Heart left ventricle (tissue), 16 donors: ENCODE measurements at places on chromosomes 1 and 21. TPM values are rescaled to one million over a fixed set of nuclear protein-coding genes. Genes with fewer than 3 reads are reported as not detected.

ATP1A2 gene
- polyA plus RNA-seq, result 79.3 TPM

UBL4B gene
- polyA plus RNA-seq, result not detected

DNA sequence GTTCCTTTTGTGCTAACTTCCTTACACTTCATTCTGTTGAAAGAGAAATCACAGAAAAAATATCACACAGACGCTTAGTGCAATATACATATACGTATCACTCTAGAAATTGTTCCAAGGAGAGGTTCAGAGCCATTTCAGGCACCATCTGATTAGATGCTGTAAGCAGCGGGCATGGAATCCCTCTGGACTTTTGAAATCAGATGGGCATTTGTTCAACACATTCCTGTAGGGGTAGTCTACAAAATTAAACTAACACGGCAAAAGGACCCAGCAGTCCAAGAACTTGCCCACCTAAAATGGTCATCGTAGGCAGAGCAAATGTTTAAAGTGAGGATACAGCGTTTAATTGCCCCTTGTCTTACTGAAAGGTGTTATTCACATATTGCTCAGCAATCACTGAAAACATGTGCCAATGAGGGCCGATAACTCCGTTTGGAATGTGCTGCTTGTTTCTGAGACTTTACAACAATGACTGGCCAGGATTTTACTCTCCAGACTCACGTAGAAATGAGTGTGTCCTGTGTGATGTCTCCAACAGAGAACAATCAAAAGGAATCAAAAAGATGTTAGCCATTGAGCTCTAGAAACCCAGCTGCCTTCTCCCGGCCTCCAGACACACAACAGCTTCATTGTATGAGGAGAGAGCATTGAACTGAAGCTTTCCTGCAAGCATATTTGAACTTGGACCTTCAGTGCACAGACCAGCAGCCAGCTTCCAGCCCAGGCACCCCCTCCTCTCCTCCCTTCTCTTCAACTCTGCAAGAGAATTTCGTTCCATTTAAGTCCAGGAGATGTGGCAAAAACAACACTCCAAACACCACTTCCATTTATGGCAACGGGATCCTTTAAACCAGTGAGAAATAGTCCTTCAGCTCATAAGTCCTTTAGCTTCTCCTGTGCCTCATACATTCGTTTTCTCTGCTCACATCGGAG is 32.1 kb upstream of the ADORA3 start:
- DNase-seq, result no peak

DNA sequence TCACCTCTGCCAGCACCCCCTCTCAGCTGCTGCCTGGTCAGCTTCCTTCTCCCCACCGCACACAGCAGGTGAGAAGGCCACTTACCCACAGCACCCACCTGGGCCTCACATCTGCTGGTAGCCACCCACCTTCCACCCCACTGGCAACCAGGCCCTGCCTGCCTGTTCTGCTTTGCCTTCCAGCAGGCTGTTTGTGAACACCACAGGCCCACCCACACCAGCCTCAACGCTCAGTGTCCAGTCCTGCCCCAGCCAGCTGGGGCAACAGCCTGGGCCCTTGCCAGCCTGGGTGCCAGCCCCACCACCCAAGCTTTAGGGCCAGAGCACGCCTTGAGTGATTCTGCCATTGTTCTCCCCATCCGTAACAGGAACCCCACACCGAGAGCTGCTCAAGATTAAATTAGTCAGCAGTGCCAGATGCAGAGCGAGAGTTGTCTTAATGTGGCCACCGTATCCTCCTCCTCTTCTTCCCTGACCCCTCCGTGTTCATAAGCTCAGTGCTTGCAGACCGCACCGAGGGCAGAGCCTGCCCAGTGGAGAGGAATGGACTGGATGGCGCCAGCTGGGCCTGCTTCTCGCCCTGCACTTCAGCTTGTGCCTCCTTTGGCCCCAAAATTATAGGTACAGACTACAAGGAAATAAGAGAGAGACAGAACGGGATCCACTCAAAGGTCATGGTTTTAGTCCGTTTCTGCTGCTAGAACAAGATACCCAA is 120.3 kb upstream of the COL6A1 start:
- DNase-seq, result no peak

GBP2 gene
- polyA plus RNA-seq, result 9.9 TPM

DNA sequence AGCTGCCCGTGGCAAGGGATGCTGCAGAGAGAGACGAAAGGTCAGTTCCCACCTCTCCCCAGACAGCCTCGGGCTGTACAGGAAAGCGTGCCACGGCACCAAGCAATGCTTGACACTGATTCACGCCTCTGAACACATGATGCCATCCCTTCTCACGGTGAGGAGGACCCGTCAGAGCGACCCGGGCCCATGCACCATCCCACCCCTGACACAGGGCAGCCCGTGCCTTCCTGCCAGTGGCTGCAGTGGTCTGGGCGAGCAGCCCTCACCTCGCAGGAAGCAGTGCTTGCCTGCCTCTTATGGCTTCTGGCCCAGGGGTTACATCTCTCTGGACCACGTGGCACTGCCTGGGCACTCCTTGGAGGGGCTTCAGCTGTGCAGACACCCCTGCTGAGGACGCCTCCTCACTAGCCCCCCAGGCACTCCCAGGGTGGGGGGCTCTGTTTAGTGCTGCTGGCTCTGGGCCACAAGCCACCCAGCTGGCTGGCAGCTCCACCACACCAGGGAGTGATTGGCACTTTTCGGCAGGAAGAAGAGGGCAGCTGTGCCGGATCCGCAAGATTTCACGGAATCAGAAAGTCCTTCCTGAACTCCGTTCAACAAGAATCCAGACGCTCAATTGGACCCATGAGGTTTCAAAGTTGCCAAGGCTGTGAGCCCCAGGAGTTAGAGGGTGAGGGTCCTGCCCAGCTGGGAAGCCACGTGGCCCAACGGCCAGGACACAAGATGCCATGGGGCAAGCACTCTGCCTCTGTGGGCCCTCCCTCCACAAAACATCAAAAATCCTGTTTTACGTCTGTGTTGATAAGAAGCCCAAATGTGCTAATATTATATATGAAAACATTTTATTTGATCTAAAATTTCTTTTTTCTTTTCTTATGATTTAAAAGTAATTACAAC is 34.8 kb upstream of the SLC19A1 start:
- DNase-seq, result no peak

CYP2J2 gene
- polyA plus RNA-seq, result 161 TPM

DNA sequence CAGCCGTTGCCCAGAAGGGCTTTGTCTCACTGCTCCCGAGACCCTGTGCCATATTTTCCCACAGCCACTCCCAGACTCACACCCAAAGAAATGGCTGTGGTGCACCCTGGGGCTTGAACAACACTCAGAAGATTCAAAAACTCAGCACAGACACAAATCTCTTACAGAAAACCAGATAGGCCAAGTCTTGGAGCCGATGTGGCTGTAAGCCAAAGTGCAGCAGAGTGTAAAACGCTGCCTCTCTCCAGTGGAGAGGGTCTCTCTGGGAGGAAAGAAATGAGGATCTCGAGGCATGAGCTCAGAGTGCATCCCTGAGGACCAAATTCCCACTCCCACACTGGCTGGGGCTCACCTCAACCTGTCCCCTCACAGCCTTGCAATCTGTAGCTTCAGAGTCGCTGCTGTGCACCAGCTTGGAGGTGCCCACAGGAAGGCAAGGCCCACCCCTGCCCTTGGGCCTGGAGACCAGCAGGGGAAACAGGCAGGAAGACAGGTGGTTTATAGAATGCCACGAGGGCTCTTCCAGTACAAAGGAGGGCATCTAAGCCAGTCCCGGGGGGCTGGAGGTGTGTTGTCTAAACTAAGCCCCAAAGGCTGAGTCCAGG is 171.3 kb upstream of the AJAP1 start:
- no peak for DNase-seq

DNASE2B gene
- not detected for polyA plus RNA-seq

NUF2 gene
- 0.23 TPM for polyA plus RNA-seq

GRCh38 chr1:21836729-21837128 is 24.7 kb downstream of the LDLRAD2 start:
- DNase-seq, result no peak

DNA sequence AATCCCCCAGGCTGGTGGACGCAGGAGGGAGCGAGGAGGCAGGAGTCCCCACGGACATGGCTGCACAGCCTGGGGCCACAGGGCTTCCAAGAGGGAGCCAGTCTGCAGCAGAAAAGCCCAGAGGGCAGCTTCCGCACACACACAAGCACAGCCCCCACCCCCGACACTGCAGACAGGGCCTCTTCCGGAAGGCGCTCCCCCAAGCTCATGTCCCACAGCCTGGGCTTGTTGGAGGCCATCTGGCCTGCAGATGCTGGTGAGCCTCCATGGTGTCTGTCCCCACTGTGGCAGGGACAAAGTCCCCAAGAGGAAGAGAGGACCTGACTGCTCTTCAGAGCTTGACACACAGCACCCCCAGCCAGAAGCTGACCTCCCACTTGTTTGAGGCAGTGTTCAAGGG is 13.4 kb upstream of the KIAA1614 start:
- no peak for DNase-seq

DNA sequence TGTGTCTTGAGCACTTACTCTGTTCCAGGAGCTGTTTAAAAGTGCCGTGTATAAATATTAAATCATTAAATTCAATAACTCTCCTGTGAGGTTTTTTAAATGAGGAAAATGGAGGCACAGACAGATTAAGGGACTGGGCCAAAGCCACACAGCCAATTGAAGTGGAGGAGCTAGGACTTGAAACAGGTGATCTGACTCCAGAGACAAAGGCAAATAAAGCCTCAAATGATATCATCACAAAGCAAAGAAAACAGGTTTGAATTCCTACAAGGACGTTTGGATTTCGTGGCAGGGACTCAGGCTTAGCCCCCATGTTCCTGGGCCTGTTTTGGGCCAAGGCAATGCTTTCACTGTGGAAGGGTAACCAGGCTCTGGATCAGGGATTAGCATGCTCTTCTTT is 45.2 kb upstream of the DMBX1 start:
- DNase-seq, result no peak

DNA sequence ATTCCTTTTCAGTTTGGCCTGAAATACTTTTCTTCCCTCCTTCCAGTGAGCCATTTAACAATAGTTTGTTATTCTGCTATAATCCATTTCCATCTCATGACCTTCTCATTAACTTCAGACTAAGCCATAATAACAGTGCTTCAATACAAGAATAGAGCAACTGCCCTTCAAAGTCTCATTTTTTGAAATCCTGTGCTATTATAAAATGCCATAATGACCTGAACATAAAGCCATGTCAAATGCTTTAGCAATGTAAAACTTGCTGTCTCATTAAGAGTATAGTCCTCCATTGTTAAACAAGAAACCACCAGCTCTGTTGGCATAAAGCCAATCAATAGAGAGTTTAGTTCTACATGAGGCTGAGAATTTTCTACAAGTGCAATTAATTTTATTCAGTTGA is 9.6 kb upstream of the PIGK start:
- DNase-seq, result no peak
